Stimulated activated CD4-positive, alpha-beta T cell treated with anti-CD3 and anti-CD28 coated beads, Interleukin-12 subunit alpha, Interleukin-12 subunit beta, amount 100 ng/mL, for 48 hours (primary cell): ENCODE measurements at places on chromosomes 16 and 17.
A peak's percentile ranks its signal among the peaks of the same experiment; 100 is the strongest.

DNA sequence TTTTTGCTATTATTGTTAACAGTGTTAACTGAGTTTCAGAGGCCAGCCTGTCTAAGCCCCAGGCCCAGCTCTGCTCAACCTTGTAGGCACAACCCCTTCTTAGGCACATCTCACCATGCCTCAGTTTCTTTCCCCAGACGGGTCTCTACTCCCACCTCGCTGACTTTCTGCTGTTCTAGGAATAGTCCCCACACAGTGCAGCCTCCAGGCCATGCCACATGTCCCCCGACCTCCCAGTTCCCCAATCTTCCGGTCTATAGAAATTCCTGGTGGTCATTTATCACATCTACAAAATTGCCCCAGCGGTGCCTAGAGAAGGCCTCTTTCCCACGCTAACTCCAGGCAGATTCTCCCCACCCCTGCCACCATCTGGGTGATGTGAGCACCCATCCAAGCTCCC is 34.8 kb downstream of the ADGRG5 start:
- no peak for DNase-seq

- DNase-seq, result no peak
These were observed 35.5 kb upstream of the HLF start for GRCh38 chr17:55229276-55229675.

- no peak for DNase-seq
These were observed 85.0 kb upstream of the ZNF750 start for GRCh38 chr17:82924812-82925211.

GRCh38 chr16:22220069-22220440 is 14.0 kb downstream of the EEF2K start:
- no peak for DNase-seq

DNA sequence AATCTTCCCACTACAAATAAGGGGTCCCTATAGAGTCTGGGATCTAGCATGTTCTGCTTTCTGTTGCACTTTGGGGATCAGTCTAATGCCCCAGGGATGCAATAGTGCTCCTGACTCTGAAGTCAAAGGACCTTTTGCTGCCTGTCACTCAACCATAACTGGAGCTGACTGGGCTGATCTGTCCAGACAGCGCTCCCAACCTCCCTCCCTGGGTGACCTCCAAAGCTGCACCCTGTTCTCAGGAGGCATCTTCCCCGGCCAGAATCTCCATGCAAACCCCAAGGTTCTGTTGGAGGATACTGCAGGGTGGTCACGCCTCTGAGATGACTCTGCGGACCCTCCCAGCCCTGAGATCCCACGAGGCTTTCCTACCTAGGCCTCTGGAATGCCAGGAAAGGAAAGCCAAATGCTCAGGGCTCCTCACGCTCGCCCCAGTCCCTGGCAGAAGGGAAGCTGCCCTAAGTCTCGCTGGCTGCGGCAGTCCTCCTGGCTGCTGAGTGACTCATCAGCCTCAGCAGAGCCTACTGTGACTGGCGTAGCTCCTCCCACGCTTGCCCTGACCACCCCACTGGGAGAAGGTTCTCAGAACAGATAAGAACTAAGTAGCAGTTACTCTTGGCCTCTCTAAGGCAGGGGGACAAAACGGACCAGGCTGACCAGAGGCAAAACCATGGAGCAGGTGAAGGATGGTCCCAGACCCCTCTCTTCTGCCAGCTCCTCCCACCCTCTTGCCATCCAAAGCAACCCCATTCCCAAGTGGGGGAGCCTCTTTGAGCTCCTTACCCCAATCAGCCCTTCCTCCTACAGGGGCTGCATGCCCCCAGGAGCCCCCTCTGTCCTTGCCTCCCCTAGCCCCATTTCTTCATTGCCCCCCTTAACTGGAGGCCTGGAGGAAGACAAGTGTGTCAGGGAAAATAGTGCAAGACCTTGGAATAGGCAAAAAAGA is 124.1 kb upstream of the TNRC6C start:
- peak; percentile 60 for DNase-seq

DNA sequence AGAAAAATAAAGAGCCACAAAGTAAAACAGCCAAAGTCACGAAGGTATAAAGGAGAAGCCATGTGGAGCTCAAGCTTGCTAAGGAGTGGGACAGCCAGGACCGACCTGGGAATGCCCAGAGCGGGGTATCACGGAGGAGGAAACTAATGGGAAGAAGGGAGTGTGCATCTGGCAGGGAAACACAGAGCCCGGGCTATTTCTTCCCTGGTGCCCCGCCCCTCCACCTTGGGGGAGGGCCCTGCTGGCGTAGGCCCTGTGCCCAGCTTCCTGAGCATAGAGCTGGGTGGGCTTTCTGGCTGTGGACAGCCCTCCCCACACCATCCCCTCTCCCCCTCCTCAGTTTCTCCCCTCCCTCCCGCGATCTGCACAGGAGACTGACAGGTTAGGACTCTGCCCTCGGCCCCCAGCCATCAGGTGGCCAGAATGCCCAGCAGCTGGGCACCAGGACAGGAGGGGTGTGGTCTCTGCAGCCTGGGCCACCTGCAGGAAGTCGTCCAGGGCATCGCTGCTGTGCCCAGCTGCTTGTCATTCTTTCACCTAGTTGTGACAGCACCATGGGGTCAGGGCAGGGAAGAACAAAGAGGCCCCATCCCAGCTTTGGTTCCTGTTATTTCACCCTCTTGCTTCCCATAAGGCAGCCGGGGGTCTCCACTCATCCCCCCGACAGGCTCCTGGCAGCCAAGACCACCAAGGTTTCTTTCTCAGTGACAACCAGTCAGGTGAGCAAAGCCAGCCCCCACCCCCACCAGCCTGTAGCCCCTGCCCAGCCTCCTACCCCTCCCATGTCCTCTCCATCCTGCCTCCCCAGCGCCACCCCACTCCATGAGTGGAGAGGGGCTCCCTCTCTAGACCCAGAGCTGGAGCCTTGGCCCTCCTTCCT is 7.1 kb upstream of the DCAF7 start:
- no peak for DNase-seq

DNA sequence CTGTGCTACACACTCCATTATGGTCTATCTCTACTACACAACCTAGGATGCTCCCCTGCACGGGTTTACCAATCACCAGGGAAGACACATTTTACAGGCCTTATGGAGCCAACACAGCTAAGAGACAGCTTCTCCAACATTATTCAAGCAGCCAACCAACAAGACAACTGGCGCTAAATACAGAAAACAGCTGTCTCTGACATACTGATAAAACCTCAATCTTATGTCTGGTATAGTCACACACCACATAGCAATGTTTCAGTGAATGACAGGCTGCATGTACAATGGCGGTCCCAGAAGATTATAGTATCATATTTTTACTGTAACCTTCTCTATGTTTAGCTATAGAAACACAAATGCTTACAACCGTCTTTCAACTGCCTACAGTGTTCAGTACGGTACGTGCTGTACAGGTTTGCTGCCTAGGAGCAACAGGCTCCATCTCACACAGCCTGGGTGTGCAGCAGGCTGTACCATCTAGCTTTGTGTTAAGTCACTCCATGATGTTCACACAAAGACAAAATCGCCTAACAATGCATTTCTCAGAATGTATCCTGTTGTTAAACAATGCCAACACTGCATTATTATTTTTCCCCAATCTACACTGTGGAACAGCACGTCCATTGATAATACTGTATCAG is 10.9 kb downstream of the USP22 start:
- no peak for DNase-seq

DNA sequence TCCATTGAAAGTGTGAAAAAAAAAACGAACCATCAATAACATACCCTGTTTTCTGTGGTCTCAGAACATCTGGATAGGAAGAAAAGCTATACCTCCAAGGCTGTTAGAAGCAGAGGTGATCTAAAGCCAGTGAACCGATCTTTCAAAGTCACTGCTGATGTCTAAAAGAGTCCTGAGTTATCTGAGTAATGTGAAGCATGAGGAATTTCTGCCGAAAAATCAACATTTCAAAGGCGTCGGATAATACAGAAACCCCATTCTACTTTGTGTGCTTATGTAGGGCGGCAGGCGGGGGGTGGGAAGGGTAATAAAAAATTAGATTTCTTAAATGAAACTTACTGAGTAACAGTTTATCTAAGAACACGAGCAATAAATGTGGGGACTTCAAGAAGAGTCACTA is 3.9 kb downstream of the XYLT1 start:
- no peak for DNase-seq

GRCh38 chr17:28812748-28813377 is 29.7 kb downstream of the FAM222B start:
- no peak for DNase-seq
